ENCODE measurements at places on chromosomes 7 and 10.

- DNase-seq = no peak
Measured at GRCh38 chr7:139695588-139695987, 82.2 kb downstream of the HIPK2 start.

- DNase-seq = no peak
Measured at GRCh38 chr10:115814542-115814941, 458.5 kb downstream of the GFRA1 start.

DNA sequence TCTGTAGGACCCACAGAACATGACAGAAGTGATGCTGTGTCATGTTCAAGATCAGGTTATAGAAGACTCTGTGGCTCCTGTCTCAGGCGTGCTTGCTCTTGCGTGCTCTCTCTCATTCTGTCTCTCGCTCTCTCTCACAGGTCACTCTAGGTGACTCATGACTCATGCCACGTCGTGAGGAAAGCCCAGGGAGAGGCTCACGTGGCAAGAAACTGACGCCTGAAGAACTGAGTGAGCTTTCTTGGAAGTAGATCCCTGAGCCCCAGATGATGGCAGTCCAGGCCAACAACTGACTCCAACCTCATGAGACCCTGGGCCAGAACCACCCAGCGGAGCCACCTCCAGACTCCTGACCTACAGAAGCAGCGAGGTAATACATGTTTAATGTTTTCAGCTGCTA is 103.3 kb downstream of the DNMBP start:
- DNase-seq = no peak

DNA sequence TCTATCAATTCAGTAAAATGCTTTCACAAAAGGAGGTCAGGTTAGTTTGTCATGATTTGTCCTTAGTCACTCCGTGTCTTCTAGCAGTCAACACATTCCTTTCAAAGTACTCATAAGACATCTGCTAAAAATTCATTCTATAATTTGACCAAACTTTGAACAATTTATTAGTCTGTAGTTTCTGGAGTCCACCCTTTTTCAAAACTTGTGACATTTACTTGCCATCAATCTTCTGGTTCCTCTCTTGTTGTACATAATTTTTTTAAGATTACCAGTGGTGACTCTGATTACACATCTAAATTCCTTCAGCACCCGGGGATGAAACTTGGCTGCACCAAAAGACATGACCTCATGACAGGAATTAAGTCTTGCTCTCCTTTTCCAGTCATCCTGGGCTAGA is 130.1 kb downstream of the NEBL start:
- no peak for DNase-seq

DNA sequence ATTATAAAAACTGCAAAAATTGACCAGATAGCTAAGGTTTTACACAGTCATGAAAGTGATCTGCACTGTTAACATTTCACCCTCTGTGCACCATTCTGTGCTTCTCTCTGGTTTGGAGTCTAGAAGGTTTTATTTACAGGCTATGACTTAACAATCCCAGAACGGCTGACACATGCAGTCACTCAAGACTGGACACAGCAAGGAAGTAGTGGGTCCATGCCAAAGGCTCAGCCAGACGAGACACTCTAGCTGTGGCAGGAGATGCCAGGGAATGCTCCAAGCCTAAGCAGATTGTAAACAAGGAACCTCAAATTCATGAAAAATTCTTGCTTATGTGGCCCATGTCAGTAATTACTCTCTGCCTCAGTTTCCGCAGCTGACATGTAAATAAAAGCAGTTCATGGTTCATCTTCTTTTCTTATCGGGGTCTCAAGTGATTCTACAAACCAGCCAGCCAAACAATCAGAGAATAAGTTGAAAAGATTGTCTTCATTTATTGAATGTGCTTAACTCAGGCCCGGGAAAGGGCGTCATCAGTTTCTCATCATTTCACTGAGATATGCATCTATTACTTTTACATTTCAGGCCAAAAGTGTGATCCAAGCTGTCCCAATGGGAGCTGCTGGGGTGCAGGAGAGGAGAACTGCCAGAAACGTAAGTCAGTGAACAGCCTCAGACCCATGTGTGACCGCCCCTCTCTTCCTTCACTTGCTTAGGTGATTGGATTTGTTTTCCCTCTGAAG is 132.1 kb downstream of the EGFR start:
- DNase-seq = no peak
